ENCODE measurements at places on chromosomes 2 and 18.

DNA sequence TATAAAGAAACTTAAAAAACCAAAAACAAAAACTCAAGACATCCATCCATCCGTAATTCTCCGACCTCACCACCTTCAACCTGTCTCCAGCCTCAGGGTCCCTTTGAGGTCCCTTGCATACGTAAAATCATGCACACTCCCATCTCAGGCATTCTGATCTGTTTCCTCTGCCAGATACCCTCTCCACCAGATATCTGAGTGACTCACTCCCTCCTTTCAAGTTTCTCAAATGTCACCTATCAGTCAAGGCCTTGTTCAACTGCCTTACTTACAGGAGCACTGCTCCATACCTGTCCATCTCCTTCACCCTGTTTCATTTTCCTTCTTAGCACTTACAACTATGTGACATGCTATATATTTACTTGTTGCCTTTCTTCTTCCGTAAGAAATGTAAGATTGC, 369.3 kb downstream of the NBAS start:
- DNase-seq, result no peak

DNA sequence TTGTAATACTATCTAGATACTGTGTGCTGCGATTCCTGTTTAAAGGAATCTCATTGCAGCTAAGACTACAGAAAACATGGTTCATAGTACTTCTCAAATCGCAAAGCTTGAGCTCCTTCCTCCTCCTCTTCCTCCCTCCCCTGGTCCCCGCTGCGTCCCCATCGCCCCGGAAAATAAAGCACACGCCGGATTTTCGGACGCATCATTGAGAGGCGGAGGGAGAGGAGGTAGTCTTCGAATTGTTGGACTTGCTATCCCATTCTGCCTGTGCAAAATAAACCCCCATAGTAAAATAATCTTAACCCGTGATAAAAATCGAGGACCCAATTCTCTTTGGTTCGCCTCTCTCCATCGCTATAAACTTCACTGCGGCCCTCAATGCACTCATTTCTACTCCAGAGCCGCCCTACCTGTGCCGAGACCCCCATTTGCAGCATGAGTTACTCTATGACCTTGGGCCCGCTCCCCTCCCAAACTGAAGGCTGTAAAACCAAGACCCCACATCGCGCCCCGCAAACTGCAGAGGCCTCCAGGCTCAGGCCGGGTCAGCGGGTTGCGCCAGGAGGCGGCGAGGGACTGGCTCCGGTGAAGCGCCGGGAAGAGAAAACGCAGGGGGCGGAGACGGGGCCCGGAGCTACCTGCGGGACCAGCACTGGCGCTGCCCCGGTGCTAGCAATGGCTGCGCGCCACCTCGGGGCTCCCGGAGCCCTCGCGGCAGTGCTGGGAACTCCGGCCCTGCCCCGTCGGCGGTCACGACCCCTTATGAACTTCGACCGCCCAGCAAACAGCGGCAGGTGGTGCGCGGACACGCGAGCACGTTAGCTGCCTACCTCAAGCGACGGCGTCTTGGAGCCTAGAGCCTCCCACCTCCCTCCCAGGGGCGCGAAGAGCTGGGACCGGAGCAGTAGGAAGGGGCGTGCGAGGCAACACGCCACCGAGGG, 649 bp downstream of the ESCO1 start:
- no peak for DNase-seq

- no peak for DNase-seq
These were observed 40.6 kb downstream of the ASAP2 start for GRCh38 chr2:9247177-9247576.

GRCh38 chr2:179239195-179239594, 25.4 kb downstream of the SESTD1 start:
- no peak for DNase-seq

- DNase-seq, result no peak
These were observed 63.9 kb downstream of the GATA6 start for GRCh38 chr18:22233266-22233665.

- DNase-seq, result no peak
These were observed 11.7 kb upstream of the CHMP1B start for GRCh38 chr18:11839556-11839955.

DNA sequence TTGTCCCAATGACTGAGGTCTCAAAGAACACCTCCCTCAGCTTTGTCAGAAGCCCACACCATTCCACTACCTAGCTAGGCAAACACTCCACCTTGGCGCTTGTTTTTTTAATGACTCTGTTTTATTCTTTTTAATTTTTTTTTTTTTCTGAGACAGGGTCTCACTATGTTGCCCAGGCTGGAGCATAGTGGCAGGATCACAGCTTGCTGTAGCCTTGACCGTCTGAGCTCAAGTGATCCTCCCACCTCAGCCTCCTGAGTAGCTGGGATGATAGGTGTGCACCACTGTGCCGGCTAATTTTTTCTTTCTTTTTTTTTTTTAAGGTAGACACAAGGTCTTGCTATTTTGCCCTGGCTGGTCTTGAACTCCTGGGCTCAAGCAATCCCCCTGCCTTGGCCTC, 101.9 kb downstream of the SLC25A12 start:
- DNase-seq, result no peak

DNA sequence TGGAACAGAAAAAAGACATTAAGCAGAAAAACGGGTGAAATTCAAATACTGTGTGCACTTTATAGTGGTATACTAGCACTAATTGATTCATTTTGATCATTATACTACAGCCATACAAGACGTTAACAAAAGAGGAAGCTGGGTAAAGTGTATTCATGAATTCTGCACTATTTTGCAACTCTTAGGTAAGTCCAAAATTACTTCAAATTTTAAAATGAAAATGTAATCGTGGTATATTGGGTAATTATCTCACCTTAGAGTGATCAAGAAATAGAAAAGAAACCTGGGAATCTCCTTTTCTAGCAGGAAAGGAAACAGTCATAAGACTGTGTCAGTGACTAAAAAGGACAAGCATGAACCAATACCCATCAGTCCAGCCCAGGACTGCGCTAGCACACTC, 5.4 kb downstream of the TGFBRAP1 start:
- DNase-seq, result no peak

DNA sequence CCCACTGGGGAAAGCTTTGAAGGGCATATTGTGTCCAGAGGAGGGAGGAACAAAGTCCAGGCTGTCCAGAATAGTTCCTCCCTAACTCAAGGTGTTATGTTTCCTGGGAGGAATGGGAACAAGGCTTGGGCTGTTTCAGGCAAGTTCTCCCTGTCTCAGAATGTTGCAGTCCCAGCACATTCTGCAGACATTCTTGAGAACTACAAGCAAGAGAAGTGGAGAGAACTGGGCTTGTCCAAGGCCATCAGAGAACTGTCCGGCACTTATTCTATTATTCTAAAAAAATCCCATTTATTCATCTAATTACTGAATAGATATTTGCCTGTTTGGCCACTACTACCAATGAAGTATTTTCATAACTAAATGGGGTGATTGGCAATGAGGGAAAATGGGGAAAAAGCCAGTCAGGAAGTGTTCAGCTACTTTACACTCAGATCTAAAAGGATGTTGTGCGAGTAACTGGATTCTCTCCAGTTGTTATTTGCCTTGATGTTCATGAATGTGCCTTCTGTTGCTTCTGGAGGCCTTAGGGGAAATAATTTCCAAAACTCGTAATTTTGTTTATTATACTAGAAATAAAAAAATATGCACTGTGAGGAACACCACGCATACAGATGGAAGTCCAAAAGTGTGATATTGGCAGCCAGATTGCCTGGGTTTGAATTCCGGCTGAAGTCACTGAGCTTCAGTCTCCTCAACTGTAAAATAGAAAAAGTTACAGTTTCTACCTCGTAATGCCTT, 300.1 kb upstream of the RND3 start:
- DNase-seq, result no peak

DNA sequence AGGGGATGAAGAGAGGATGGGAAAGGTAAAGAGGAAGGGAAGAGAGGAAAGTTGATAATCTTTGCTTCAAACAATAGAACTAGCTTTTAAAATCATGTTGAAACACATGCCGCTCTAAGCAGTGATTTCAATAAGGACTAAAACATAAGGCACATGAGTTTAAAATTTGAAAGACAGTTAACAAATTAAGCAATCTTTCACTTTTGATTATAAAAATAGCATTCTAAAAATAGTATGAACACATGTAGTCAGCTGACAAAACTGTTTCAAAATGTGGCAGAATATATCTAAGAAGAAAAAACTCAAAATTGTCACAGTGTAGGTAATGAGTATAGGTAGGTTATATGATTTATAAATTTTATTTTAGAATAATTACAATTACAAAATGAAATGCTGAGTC, 25.3 kb downstream of the PSME4 start:
- no peak for DNase-seq

DNA sequence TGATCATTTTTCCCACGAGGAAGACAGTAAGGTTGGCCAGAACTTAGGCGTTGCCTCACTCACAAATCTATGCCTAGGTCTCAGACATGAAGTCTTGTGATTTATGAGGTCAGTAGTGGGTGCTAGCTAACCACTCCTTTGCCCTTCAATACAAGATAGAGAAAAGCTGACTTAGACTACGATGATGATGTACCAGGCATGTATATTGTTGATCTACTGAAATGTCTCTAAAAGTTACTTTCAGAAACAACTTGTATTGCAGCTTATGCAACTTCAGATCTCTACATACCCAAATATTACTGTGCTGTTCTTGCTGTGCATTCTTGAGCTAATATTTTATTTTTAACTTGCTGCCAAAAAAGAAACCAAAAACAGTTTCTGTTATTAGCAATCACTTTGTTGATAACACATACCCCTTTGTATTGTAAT, 30.6 kb downstream of the MAPRE2 start:
- no peak for DNase-seq

GRCh38 chr2:176432434-176432833, 163.2 kb downstream of the MTX2 start:
- no peak for DNase-seq

GRCh38 chr2:101038455-101039255, 36.6 kb downstream of the RPL31 start:
- no peak for DNase-seq

- no peak for DNase-seq
These were observed 218.8 kb upstream of the NRP2 start for GRCh38 chr2:205463466-205464025.

- DNase-seq, result no peak
These were observed 9.3 kb upstream of the KCNE4 start for GRCh38 chr2:223042704-223043118.

GRCh38 chr2:72770879-72771461, 54.9 kb downstream of the EXOC6B start:
- peak; percentile 12 for DNase-seq

GRCh38 chr2:200423541-200423940, 86.3 kb downstream of the KCTD18 start:
- DNase-seq, result no peak

GRCh38 chr2:206054952-206055351, 31.0 kb downstream of the INO80D start:
- no peak for DNase-seq

DNA sequence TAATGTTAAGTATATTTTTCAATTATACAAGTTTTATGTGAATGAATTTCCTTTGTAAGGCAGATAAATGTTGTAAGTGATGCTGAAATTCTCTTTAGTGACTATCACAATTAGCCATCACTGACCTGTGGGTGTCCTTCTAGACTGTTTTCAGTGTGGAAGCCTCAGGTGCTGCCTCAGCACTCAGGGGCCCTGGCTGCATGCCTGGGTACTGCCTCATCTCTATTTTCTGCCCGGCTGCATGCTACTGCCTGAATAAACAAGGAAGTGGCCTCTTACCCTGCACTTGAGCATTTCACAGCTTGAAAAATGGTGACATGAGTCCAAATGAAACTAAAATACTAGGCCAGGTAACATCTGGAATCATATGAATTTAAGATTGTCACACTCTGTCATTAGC, 787.6 kb upstream of the SALL3 start:
- DNase-seq, result no peak

DNA sequence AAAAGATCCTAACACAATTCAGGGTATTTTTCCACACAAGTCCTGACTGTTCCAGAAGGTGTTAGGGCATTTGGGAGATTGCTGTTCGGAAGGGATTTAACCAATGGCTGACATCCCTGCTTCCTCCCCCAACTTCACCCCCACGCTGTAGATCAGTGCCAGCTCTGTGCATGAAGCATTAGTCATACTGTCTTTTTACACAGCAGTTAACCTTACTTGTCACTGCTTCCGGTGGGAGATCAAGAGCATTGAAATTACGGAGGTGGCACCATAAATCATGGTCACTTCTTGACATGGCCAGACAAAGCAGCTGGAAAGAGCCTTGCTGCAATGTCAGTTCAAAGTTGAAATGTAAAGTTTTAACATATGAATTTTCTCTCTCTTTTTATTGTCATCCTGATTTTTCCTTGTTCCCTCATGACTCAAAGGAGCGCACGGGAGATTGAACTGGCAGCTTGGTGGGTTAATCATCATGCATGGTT, 70.2 kb downstream of the HRH4 start:
- DNase-seq, result peak; percentile 31

GRCh38 chr18:48124857-48125626, 194.6 kb upstream of the SMAD2 start:
- DNase-seq, result no peak

GRCh38 chr2:113248997-113249770, 29.5 kb downstream of the PAX8 start:
- no peak for DNase-seq

- no peak for DNase-seq
These were observed 73.1 kb upstream of the HPCAL1 start for GRCh38 chr2:10229462-10230099.

DNA sequence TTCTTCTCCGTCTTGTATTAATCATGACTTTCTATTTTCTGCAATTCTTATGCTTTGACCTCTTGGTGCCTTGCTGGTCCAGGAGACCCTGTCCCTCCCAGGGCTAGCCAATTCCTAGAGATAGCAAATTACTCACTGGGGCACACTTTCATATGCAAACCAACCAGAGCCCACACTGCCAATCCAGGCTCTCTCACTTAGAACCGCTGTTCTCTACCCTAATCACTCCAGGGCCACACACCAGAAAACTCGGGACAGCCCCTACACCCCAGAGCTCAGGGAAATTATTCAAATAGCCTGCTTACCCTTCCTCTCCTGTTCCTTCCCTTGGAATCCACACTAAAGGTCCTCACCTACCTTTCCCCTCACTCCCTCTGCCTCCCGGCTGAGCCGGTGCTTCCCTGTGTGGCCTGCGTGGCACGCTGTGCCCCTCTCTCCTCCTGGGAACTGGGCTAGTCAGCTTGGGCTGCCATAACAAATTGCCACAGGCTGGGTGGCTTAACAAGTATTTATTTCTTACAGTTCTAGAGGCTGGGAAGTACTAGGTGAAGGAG, 41.7 kb downstream of the VWA3B start:
- DNase-seq, result no peak

DNA sequence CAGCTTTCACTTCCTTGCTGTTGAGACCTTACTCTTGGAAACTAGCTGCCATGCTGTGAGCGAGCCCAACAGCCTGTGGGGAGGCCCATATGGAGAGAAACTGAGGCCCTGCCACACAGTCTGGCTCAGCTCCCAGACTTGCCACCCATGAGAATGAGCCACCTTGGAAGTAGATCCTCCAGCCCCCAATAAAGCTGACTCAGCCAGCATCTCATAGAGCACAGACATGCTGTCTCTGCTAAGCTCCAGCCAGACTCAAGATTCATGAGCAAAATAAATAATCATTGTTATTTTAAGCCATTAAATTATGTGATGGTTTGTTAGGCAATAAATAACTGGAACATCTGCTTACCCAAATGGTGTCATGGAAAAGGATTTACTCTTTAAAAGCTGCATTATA, 53.6 kb upstream of the DDX18 start:
- no peak for DNase-seq
